ENCODE measurements at places on chromosomes 12 and 14.

DNA sequence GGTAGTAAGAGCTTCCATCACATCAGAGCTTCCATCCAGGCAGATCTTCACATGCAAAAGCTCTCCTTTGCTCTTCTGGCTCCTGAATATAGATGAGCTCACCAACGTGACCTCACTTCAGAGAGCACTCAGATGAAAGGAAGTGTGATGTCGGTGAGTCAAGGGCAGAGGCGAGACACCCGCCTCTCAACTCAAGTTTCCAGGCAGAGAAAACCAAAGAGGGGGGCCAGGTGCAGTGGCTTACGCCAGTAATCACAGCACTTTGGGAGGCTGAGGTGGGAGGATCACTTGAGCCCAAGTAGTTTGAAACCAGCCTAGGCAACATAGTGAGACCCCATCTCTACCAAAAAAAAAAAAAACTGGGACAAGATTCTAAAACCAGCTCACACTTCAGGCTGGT is 126.9 kb downstream of the DUSP6 start:
- DNase-seq = no peak

GRCh38 chr12:105083551-105084105 is 630 bp downstream of the ALDH1L2 start:
- peak; percentile 38 for DNase-seq

DNA sequence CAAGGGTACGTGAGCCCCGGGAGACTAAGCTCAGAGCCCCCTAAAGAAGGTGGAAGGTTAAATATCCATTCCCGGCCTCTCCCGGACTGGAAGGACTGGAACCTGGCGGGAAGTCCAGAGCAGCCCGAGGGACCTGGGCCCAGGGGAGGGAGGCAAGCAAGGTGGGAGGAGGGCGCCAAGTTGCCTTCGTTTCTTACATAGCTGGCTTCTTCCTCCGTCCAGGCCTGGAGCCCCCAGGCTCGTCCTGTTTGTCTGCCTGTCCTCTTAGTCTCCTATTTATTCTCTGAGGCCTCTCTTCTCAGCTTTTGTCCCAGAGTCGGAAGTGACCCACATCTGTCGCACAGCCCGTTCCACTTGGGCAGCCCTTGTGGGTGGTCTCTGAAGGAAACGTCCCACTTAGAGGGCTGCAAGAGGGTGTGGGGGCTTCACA is 745 bp downstream of the PCK2 start:
- no peak for DNase-seq

- no peak for DNase-seq
Measured at GRCh38 chr14:55773984-55774545, 194.1 kb downstream of the KTN1 start.

DNA sequence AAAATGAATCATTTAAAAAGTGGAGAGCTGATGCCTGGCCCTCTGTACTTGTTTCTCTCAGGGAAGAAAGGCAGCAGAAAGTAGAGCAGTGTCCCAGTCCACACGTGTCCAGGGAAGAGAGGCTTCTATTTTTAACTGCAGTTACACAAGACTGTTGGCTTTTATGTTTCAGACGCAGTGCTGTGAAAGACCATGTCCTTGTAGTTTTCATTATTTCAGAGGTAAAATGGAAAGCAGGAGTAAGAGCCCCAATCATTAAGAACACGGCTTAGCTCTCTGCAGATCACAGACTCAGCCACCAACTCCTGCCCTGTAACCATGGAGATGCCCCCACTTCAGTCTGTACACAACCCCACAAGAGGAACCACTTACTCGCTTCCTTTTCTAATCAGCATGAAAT is 336.3 kb downstream of the DAD1 start:
- no peak for DNase-seq

- DNase-seq = no peak
Measured at GRCh38 chr14:68589447-68590200, 203.2 kb downstream of the ZFP36L1 start.

DNA sequence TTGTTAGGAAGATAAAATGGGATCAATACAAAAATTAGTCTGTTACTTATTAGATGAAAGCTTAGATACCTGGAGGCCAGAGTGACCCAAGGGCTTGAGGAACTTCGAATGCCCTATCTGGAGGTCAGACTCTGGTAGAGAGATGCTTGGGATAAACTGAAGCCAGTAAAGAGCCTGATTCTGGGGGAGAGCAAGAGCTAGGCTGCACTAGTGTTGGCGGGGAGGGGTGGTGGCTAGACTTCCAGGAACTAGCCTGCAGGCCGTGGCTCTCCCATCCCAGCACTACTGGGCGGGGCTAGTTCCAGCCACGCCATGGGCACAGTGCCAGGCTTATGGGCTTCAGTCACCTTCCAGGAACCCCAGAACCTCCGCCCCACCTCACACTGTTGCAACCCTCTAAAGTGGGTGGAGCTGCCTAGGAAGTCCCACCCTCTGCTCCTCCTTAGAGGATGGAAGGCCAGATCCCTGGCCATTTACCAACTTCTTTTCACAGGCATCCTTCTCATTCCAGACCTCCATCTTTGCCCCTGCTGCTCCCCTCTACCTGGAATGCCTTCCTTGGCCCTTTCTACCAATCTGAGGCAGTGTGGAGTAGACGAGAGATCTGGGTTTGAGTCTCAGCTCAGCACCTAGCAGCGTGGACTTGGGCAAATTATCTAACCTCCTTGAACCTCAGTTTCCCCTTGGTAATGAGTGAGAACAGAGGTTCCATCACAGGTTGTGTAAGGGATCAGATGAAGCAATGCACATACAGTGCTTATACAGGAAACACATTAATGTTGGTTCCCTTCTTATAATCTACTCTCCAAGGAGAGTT is 6.3 kb upstream of the NFE2 start:
- DNase-seq = no peak

DNA sequence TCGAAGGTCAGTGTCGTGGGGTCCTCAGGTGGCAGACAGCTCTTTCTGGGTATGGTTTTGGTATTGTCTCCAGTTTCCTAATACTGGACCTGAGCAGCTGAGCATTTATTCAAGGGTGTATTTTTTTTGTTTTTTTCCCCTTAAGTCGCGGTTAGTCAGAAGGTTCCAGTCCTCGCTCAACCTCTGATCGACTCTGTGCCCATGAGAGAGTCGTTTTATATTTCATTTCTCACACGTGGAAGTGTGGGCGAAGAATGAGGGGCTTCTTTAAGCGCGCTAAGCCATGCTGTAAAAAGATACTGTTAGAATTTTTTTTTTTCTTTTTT is 499 bp downstream of the MIPOL1 start:
- DNase-seq = no peak

DNA sequence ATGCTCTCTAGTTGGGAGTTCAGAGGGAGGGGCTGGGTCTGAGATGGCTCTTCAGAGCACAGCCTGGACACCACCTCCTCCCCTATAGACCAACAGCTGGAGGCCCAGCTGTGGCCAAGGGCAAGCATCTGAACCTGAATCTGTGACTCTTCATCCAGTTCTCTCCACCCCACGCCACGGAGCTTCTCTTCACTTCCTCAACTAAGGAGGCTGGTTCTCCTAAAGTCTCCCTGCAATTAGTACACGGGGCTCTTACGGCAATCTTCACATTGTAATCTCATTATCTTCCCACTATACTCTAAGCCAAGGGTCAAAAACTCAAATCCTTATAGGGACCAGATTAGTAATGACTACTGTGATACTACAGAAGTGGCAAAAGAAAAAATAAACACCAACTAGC is 9.8 kb downstream of the NRDE2 start:
- DNase-seq = no peak

GRCh38 chr12:122381021-122381420 is 41.4 kb downstream of the CLIP1 start:
- DNase-seq = no peak

DNA sequence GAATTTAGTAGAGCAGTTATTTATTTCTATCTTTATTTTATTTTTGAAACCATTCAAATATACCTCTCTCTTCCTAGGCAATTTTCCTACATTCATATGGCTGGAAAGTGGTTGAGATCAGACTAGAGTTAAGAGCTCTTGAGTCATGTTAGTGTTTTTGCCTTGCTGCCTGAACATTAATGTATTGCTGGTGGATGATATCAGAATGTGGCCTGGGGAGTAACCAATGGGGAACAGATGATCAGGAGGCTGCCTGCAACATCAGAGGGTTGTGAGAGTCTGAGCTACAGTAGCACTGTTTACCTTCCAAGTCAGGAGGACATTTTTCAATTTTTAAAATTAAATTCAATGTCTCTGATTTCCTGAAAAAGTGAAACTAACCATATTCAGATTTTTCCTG is 166.3 kb upstream of the TRHDE start:
- DNase-seq = no peak

GRCh38 chr14:52015411-52016030 is 26.2 kb downstream of the RTRAF start:
- DNase-seq = peak; percentile 40

DNA sequence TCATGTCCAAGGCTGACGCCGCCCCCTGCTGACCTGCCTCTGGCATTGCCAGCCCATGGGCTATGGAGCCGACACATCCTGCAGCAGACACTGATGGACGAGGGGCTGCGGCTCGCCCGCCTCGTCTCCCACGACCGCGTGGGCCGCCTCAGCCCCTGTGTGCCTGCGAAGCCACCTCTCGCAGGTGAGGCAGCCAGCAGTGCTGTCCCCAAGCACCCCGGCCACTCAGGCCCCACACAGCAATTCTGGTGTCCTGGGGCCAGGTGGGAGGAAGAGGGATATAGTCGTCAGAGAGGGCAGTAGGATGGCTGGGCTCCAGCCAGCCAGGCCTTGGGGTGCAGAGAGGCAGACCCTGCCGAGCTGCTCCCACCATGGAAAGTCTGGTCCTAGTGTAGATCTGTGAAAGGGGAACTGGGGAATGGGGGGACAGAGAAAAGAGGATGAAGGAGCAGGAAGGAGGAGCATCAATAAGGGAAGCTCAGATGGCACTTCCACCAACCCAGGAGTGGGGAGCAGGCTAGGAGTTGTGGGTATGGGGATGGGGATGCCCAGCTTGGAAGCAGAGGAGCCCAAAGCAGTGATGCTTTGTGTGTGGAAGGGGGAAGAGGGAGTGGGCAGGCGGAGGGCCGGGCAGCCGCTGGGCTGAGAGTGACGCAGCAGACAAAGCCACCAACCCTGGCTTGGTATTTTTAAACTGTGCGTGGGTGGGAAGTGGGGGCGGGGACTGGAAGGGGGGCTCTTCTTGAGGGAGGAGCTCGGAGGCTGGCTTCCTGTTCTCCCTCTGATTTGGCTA is 4.7 kb downstream of the NAB2 start:
- peak; percentile 18 for DNase-seq

DNA sequence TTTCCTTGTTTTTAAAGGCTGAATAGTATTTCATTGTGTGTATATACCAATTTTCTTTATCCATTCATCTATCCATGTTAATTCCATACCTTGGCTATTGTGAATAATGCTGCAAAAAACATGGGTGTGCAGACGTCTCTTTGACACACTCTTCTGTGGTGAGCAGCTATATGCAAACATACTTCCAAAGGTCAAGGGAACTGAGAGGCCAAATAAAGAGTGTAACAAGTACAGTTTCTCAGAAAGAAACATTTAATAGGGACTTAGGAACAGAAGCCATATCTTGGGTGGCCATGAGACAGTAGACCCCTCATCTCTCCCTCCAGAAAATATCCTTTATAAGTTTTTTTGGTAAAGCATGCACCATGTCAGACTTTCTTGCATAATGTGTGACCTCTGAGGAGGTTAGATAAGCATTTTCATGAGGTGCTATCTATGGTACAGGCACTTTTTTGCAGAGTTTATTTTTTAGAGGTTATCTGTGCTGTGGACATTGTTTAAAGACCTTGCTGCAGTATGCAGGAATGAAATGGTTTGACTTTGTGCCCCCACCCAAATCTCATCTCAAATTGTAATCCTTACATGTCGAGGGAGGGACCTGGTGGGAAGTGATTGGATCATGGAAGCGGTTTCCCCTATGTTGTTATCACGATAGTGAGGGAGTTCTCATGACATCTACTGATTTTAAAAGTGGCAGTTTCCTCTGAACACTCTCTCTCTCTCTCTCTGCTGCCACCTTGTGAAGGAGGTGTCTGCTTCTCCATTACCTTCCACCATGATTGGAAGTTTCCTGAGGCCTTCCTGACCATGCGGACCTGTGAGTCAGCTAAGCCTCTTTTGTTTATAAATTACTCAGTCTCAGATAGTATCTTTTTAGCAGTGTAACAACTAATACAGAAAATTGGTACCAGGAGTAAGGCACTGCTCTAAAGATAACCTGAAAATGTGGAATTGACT is 1202.3 kb downstream of the GALC start:
- DNase-seq = no peak

- DNase-seq = no peak
Measured at GRCh38 chr14:92819011-92819597, 25.0 kb downstream of the GOLGA5 start.

- no peak for DNase-seq
Measured at GRCh38 chr12:69511016-69511415, 40.8 kb downstream of the FRS2 start.

DNA sequence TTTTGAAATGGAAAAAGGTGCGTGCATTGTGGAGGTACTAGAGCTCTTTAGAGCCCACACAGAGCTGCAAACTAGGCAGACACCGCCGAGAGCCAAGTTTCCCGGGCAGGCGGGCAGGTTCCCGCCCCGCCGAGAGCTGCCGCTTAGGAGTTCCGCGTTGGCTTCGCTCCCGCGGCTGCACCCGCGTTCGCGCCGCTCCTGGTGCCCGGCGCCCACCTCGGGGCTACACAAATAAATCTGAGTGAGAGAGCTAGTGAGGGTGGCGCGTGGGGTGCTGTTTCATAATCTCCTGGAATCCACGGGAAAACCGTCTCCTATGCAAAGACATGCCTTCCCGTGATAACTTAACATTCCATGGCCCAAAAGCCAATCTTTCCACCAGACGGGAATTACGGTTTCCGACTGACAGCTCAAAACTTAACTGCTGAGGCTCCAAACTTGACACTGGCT is 645 bp downstream of the KITLG start:
- peak; percentile 48 for DNase-seq

- DNase-seq = no peak
Measured at GRCh38 chr14:88775532-88775931, 17.2 kb downstream of the EML5 start.

GRCh38 chr12:78759367-78759766 is 105.2 kb upstream of the SYT1 start:
- no peak for DNase-seq

GRCh38 chr14:25485381-25485780 is 435.4 kb upstream of the STXBP6 start:
- DNase-seq = no peak

DNA sequence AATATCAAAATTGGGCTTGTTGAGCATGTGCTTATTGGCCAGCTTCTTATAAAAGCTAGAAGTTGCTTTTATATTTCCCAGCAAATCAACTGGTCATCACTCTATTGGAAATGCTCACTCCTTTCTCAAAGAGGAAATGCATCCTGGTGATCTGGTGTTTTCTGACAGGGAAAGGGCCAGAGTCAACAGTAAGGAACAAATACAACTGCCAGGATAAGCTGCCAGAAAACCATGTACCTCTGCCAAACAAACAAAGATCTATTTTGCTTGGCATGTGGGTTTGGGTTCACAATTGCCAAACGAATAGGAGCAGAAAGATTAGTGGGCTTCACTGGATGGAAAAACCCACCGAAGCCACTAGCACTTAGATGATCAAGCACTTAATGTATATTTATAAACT is 126.9 kb upstream of the PDZRN4 start:
- DNase-seq = no peak

- no peak for DNase-seq
Measured at GRCh38 chr12:119373001-119373400, 38.5 kb downstream of the CCDC60 start.

- no peak for DNase-seq
Measured at GRCh38 chr12:55036326-55037115, 16.7 kb downstream of the NEUROD4 start.

Data from anterior cingulate cortex (tissue), 58 donors.